Omental fat pad (tissue), 4 donors: ENCODE measurements at places on chromosomes 2 and 18.

DNA sequence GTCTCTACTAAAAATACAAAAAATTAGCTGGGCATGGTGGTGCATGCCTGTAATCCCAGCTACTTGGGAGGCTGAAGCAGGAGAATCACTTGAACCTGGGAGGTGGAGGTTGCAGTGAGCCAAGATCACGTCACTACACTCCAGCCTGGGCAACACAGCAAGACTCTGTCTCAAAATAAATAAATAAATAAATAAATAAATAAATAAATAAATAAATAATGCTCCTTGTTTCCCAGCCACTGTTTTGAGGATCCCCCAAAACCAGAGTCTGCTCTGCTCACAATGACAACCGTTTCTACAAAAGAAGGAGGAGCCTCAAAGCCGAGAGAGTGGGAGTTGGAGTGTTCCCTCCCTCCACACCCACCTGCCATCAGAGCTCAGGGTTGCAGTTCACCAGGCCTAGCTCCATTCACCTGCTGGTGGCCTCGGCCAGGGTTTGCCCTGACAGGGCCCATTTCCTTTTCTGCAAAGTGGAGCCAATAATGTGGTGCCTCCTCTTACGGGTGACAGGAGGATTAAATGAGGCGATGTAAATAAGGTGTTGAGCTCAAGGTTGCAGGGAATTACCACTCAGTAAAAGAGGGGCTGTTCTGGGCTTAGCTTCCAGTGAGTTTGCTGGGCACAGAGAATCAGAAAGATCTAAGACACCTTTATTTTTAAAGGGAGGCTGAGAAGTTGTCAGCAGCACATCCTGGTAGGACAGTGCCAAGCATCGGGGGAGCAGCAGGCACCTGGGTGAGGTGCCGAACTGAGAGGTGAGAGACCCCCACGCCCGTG is 25.5 kb downstream of the CRACDL start:
- DNase-seq: no peak

GRCh38 chr2:120551522-120551921 is 184.1 kb upstream of the GLI2 start:
- no peak for DNase-seq

- no peak for DNase-seq
Measured at GRCh38 chr2:100606726-100607343, 44.0 kb downstream of the PDCL3 start.

- peak; percentile 49 for DNase-seq
Measured at GRCh38 chr2:217934321-217935131, 68.3 kb downstream of the TNS1 start.

DNA sequence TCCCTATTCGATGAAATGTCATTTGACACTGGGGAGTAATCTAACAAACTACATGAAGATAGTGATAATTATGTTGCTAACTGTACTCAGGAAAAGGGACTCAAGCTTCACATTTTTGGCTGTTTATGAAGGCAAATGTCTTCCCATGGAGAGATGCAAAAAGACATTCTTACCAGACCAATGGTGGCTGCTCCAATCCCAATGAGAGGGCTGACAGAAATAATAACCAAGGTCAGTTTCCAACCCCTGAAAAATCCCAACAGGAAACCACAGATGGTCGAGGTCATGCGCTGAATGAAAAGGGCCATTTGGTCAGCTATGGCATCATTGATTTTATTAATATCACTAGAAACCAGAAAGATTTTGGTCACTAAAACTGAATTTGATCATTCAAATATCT is 37.6 kb downstream of the ABCB11 start:
- no peak for DNase-seq

- no peak for DNase-seq
Measured at GRCh38 chr2:206832873-206833272, 67.5 kb downstream of the FASTKD2 start.

GRCh38 chr2:234970477-234970882 is 18.7 kb downstream of the SH3BP4 start:
- DNase-seq: no peak

DNA sequence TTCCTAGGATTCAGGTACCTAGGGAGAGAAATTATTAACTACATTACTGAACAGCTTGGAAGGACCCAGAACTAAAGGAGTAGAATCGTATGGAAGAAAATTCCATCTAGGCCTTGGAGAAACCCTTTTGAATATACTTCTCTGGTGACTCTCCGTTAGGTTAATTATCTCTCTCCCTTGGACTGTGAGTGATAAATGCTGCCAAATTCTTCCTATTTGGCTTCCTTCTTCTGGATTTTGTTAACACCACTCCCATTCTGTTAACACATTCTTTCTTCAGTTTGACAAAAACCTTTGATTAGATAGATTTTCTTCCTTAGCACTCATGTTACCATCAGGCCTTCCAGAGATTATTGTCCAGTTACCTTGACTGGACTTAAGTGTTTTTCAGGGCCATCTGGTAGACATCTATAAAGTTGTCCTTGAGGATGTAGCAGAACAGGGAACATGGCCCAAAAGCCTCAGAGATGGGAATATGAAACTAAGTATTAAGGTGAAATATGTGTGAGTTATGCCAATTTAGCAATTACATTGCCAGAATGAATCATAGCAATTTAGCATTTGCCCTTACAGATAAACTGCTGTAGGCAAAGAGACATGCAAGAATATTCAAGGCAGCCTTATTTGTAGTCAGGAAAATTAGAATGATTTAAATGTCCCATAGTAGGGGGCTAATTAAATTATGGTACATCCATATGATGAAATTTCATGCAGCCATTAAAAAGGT is 6.7 kb downstream of the CYP27A1 start:
- no peak for DNase-seq

- DNase-seq: no peak
Measured at GRCh38 chr18:1483385-1483784, 578.7 kb downstream of the ADCYAP1 start.

DNA sequence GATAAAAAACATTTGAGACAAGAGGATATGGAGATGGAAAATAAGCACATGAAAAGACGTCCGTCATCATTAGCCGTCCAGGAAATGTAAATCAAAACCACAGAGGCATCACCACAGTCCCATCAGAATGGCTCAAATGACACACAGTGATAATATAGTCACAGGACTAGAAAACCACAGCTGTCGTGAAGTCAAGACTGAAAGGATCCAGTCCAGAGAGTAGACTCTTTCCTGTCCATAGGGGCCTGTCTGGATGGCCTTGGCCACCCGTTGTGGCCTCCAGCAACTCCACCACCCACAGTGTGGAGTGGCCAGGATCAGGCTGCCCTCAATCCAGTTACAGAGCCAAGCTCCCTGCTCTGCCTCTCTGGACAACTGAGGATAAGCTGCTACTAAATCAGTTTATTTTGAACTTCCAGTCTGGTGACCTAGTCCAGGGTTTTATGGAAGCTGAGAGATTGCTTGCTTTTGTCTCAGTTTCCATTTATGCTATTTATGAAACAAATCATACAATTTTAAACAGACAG is 60.4 kb downstream of the RHOB start:
- DNase-seq: no peak

GRCh38 chr18:55343396-55344073 is 244.5 kb downstream of the TCF4 start:
- no peak for DNase-seq

GRCh38 chr2:74137651-74138599 is 9.8 kb downstream of the BOLA3 start:
- DNase-seq: no peak

DNA sequence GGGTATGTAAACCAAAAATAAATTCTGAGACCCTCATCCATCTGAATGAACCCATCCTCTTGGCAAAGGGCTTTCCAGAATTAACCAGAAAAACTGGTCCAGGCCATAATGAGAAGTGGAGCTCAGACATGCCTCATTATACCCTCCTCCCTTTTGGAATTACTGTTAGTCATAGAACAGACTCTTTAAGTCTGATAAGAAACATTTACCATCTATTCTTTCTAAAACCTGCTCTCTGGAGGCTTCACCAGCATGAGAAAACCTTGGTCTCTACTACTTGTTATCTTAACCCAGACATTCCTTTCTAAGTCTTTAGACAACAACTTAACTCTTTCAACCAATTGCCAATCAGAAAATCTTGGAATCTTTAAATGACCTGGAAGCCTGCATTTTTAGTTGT is 82.8 kb downstream of the QPCT start:
- no peak for DNase-seq

GRCh38 chr2:143994961-143995360 is 525.0 kb downstream of the ZEB2 start:
- no peak for DNase-seq

DNA sequence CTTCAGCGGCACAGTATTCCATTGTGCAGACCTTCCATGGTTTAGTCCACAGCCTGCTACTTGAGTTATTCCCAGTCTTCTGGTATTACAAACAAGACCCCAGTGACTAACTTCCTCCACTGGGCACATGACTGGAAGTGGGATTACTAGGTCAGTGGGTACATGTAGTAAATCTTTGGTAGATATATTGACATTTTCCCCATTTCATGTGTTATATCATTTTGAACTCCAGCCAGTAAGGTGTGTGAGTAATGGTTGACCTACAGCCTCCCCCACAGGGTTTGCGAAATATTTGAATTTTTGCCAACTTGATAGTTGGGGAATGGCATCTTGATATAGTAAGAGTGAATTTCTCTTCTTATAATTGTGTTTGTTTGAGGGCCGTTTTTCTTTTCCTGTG is 58.8 kb downstream of the RNF144A start:
- DNase-seq: no peak

GRCh38 chr2:209942426-209942825 is 60.0 kb upstream of the RPE start:
- DNase-seq: no peak

DNA sequence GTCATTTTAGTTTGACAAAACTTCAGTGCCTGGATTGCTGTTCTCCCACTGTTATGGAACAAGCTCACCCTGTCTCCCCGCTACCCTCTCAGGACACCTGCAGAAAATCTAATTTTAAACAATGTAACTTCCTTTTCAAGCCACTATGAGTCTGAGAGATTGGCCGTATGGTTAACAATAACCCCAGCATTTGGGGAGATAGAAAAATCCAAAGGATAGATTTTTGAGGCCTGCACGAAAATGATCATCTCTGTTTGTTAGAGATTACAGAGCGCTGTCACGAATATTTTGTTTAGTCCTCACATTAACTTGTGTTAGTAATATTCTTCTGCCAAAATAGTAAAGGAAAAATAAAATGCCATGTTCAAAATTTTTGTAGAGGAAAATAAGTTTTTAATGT is 24.7 kb downstream of the CAB39 start:
- no peak for DNase-seq

GRCh38 chr2:138536302-138536701 is 34.7 kb downstream of the SPOPL start:
- DNase-seq: no peak

GRCh38 chr2:112798979-112799975 is 15.0 kb upstream of the IL1A start:
- DNase-seq: no peak

GRCh38 chr2:125424266-125424785 is 1231.6 kb upstream of the GYPC start:
- DNase-seq: no peak

DNA sequence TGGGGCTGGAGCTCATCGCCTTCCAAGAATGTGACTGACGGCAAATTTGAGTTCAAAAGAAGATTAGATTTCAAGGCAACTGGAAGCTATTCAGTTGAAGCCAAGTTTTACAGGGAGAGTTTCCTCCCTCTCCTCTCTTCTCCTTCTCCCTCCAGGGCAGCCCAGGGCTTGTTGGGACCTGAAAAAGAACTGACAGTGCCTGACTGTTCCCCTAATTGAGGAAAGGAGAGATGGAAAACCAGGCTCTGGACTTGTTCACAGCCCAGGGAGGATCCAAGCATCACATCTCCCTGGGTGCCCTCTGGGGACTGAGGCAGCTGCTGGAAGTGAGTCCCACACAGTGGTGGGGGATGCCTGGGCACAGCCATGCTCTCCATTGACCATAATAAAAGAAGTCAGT is 88.1 kb downstream of the THNSL2 start:
- DNase-seq: no peak

DNA sequence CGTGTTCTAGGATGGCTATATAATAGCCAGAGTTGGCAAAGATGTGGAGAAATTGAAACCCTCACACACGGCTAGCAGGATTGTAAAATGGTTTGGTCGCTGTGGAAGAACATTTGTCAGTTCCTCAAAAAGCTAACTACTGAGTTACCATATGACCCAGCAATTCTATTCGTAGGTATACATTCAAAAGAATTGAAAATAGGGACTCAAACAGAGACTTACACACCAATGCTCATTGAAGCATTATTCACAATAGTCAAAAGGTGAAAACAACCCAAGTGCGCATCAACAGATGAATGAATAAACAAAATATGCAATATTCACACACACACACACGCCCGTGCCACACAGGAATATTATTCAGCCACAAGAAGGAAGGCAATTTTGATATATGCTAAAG is 98.7 kb downstream of the PLA2R1 start:
- DNase-seq: no peak

DNA sequence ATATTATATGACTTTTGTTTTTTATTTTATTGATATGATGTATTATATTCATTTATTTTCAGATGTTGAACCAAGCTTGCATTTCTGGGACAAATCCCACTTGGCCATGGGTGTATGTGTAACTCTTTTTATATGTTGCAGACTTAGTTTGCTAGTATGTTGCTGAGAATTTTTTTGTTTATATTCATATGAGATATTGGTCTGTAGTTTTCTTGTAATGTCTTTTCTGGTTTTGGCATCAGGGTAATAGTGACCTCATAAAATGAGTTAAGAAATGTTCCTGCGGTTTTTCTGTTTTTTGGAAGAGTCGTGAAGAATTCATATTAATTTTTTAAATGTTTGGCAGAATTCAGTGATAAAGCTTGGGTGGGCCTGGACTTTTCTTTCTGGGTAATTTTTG is 88.7 kb downstream of the ASB1 start:
- DNase-seq: no peak

- DNase-seq: no peak
Measured at GRCh38 chr2:95279435-95280035, 5.3 kb downstream of the PROM2 start.

- DNase-seq: no peak
Measured at GRCh38 chr2:73717251-73717606, 19.9 kb downstream of the TPRKB start.

DNA sequence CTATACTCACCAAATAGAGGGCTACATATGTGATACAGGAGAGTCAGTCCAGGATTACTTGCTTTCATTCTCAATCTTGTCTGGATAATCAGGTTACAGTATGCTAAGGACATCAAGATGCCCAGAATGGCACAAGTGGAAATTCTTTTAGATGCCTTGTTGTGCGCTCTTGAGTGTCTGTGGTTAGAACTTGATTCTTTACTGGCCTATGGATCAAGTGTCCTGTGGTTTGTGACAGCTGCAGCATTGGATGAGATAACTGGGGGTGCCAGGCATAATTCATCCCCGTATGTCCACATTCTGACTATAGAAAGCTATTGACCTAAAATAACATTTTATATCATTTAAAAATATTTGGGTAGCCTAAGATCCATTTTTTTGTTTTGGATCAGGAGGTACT is 40.1 kb downstream of the CDC42EP3 start:
- no peak for DNase-seq
